ENCODE measurements at places on chromosomes 2 and 18.

DNA sequence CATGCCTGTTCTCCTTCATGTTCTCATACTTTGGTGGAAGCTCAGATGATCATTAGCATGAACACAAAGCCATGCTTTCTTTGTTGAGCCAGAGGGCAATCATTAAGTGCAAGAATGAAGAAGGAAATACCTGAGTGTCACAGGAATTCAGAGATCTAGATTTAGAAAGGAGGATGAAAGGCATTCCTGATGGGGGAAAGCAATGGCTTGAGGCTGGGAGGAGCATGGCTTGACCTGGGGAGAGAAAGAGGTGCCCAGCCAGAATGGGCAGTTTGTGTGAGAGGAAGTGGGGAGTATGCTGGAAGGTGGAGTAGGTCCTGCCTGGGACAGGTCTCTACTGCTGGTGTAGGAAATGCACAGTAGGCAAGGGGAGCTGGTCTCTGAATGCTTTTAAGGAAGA is 35.1 kb downstream of the SLC4A3 start:
- no peak for DNase-seq

DNA sequence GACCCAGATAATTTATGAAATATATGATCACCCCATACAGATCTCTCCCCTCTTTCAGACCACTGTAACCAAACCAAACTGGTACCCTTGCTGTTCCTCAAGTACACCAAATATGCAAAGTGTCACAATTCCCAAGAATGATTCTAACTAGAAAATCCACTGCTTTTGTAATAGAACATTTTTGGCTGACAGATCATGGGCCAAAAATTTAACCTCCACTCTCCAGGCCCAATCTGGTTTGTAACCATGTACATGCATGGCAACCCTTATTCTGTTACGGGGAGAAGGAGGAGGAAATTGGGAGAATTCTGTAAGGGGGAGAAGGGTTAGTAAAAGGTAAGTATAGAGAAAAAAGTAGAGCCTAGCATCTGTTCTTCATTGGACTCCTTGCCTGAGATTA is 62.0 kb downstream of the IKZF2 start:
- DNase-seq: no peak

DNA sequence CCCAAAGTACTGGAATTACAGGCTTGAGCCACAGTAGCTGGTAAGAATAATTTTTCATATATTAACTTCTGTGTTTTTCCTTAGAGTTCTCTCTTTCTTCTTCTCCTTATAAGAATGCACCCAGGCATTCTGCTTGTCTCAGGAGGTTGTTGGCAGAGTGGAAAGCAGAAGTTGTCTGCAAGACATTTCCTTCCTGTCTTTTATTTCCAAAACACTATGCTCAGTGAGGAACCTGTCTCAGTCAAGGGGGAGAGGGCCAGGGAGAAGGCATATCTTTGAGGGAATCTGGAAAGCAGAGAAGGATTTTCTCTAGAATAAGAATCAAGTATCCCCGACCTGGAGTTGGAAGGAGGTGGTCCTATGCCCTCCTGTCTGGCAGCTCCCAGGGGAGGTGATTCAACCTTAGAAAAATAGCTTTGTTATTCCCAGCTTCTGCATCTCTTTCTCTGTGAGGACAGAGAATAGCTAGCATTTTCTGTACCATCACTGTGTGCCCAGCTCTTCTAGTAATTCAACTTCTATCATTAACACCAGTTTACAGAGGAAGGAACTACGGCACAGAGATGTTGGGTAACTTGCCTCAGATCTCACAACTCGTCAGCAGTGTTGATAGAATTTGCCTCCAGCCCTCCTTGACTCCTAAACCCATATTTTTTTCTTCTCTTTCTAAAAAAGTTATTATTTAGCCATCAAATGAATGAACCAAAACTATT is 3.8 kb upstream of the LPIN2 start:
- no peak for DNase-seq

- no peak for DNase-seq
These were observed 14.2 kb upstream of the ANKRD44 start for GRCh38 chr2:197324801-197325200.

GRCh38 chr2:98088261-98088660 is 1.3 kb downstream of the VWA3B start:
- no peak for DNase-seq

- peak; percentile 31 for DNase-seq
These were observed 592 bp downstream of the ME2 start for GRCh38 chr18:50879302-50880118.

- no peak for DNase-seq
These were observed 65.8 kb downstream of the RTP5 start for GRCh38 chr2:241935314-241935713.

- DNase-seq: no peak
These were observed 850.6 kb upstream of the CHAC2 start for GRCh38 chr2:52916981-52917380.

- no peak for DNase-seq
These were observed 162.1 kb downstream of the BCL2 start for GRCh38 chr18:63157293-63158011.

- no peak for DNase-seq
These were observed 631 bp downstream of the RPL31 start for GRCh38 chr2:101002562-101003277.

- no peak for DNase-seq
These were observed 16.1 kb upstream of the VPS54 start for GRCh38 chr2:64035072-64035942.

GRCh38 chr2:204869132-204869823 is 324.0 kb downstream of the PARD3B start:
- DNase-seq: no peak

DNA sequence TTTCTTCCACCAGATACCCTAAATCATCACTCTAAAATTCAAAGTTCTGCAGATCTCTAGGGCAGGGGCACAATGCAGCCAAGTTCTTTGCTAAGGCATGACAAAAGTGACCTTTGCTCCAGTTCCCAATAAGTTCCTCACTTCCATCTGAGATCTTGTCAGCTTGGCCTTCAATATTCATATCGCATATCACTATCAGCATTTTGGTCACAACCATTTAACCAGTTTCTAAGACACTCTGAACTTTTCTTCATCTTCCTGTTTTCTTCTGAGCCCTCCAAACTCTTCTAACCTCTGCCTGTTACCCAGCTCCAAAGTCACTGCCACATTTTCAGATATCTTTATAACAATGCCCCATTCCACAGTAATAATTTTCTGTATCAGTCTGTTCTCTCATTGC is 452.6 kb upstream of the TRIB2 start:
- no peak for DNase-seq

DNA sequence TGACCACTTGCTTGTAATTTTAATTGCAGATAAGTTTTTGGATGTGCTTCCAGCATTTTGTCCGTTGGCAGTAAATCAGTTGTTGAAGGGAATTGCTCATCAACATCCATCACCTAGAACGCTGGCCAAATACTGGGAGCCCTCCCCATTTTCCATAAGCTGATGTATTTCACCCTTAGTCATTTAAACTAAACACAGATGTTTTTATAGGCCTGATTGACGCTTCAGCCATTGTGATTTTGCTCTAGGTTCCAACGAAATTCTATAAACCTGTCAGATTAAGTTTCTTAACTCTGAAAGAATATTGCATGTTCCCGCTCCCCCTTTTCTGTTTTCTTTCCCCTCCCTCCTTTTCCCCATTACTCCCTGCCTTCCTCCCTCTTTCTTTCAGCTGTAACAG is 1.0 kb upstream of the RPRM start:
- DNase-seq: no peak

- no peak for DNase-seq
These were observed 139.9 kb upstream of the ZEB2 start for GRCh38 chr2:144659731-144660275.

GRCh38 chr2:55459279-55459678 is 39.6 kb upstream of the CCDC88A start:
- DNase-seq: no peak

- no peak for DNase-seq
These were observed 337.2 kb downstream of the NBAS start for GRCh38 chr2:15223887-15224286.

GRCh38 chr2:47771211-47771610 is 11.7 kb upstream of the MSH6 start:
- no peak for DNase-seq

DNA sequence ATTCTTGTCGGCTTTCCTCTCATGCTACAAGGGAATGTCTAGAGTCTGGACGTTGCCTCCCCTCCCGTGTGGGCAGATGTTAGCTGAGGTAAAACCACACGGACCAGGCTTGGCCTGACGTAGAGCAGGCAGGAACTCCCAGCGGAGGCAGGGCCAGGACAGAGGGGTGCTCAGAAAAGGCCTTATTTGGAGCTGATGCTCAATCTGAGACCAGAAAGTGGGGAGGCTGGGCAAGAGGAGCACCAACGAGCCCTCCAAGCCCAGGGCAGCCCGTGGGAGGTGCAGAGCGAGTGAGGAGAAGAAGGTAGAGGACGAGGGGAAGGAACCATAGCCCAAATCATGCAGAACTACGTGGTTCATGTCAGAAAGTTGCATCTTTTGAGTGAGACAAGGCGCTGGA is 9.0 kb downstream of the TEX51 start:
- DNase-seq: no peak

- DNase-seq: no peak
These were observed 218.8 kb downstream of the HDAC4 start for GRCh38 chr2:239181903-239182581.

DNA sequence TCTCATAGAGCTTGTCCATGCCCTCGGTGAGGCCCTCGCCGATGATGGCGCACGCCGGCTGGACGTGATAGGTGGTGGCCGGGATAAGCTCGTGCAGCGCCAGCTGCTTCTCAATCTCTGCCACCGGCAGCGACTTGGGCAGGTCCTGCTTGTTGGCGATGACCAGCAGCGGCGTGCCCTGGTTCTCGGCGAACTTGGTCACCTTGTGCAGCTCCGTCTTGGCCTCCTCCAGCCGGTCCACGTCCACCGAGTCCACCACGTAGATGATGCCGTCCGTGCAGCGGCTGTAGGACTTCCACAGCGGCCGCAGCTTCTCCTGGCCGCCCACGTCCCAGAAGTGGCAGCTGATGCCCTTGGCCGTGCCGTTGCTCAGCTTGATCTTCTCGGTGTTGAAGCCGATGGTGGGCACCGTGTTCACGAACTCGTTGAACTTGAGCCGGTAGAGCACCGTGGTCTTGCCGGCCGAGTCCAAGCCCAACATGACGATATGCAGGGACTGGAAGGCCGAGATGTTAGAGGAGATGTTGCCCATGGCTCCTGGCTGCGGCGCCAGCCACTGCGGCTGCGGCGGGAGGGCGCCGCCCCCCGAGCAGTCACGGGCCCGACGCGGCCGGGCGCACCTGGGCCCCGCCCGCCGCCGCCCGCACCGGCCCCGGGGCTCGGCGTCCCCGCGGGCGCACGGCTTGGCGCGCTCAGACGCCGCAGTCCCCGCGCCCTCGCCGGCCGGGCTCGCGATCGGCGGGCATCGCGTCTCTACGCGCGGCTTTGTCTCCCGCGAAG is 636 bp downstream of the ARL4C start:
- no peak for DNase-seq

DNA sequence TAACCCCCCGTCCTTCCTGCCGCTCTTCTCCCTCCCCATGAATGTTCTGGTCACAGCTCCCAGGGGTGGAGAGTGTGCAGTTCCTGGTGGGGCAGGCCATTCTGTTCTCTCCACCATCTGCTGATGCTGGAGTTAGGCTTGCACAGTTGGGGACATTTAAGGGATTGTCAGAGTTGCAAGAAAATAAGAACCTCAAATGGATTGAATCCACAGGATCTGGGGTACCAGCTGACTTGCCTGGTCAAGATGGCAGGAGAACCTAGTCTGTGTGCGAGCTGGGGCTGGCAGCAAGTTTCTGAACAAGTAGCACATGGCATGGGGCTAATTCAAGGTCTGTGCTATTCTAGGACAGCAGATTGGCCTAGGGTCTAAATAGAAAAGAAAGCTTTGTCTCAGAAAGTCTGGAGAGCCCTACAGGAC is 60.8 kb upstream of the TXNDC2 start:
- no peak for DNase-seq

DNA sequence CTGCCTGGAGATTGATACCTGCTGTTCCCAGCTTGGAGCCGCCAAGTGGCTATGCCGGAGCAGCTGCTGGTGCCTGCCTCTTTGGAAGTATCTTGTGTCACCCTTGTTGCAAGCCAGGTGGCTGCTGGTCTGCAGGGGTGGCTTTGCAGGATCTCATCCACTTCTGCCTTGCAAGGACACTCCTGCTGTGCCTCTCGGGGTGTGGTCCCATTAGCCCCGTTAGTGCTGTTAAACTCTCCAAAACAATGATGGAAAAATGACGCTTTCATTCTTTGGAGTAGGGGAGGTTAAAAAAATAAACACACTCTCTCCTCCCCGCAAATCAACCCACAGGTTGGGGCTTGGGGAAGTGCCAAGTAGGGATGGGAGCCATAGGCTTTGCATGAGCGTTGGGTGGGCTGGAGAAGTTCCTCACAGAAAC is 352.8 kb downstream of the RNF144A start:
- no peak for DNase-seq

DNA sequence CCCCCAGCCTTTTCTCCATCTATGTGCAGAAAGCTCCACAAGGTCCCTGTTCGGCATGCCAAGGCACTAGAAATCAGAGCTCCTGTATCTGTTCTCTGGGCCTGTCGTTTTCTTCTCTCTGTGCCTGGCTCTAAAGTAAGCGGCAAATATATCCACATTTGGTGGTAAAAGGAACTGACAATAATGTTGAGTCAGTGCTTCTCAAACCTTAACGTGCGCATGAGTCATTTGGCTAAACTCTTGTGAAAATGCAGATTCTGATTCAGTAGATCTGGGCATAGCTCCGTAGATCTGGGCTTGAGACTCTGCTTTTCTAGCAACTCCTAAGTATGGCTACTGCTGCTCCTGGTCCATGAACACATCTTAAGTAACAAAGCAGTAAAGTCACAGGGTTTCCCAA is 16.5 kb upstream of the ACSL3 start:
- no peak for DNase-seq

DNA sequence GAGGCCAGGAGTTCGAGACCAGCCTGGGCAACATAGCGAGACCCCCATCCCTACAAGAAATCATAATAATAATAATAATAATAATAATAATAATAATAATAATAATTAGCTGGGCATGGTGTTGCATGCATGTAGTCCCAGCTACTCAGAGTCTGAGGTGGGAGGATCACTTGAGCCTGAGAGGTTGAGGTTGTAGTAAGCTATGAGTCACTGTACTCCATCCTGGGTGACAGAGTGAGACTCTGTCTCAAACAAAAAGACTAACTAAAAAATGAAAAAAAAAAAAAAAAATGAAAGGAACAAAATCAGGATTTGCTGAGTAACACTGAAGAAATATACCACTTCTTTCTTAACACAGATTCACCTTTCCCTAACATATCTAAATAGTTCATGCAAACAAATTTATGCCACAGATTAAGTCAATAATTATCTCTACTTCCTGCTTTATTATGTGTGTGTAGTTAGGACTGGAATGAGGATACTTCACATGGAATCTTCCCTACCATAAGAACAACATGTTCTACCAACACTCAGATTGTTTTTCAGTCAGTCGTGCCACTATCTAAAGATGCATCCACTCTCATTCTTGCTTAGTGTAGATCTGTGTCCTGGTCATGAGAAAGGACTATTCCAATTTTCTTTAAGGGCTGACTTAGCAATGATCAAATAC is 928.7 kb downstream of the SLC4A3 start:
- no peak for DNase-seq

DNA sequence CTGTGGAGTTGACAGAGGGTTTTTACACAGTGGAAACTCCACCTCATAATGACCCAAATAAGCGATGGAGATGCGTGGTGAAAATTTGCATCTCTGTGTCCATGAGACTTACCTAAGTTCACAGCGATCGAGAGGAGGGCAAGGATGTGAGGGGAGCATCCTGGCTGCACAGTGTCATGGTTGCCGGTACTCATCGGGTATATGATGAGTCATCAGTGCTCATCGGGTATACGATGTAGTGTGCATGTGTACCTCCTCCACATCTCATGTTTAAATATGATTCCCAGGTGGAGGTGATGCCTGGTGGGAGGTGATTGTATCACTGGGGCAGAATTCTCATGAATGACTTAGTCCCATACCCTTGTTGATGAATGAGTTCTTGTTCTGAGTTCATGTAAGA is 233.5 kb downstream of the MYT1L start:
- no peak for DNase-seq

All from neuronal stem cell (in vitro differentiated cells).